RWPE2 (cell line): ENCODE measurements at places on chromosomes 6 and 20.

- H3K36me3 ChIP-seq: no peaks in the 10 kb centered on the region
- no peak for DNase-seq
- H3K4me3 ChIP-seq: no peak overlapping the region
- no peak overlapping the region for H3K27ac ChIP-seq
These were observed 49.1 kb downstream of the UTRN start for GRCh38 chr6:144334150-144334708.

- H3K27me3 ChIP-seq: no peaks in the 10 kb centered on the region
- no peak for DNase-seq
- H3K36me3 ChIP-seq: no peaks in the 10 kb centered on the region
- H3K4me1 ChIP-seq: no peaks in the 10 kb centered on the region
These were observed 863.1 kb downstream of the MAFB start for GRCh38 chr20:39825950-39826349.

DNA sequence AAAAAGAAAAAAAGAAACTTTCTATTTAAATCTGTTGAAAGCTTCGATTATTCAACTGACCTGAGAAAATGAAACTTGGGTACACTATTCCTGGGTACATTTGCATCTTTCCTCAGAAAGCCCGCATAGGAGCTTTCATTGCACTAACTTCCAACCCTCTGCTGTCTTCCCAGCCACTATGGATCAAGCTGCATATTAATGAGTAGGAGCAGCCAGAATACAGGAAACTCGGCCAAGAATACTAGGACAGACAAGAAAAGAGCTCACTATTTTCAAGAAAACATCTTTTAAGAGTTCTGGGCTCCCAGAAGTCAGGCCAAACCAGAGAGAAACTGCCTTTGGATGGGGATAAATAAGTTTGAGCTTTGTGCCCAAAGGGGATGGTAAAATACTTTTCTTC is 135.0 kb upstream of the CCDC28A start:
- DNase-seq: no peak
- H3K4me3 ChIP-seq: no peak overlapping the region
- no peaks in the 10 kb centered on the region for H3K27me3 ChIP-seq
- no peak overlapping the region for H3K27ac ChIP-seq
- no peaks in the 10 kb centered on the region for H3K36me3 ChIP-seq

DNA sequence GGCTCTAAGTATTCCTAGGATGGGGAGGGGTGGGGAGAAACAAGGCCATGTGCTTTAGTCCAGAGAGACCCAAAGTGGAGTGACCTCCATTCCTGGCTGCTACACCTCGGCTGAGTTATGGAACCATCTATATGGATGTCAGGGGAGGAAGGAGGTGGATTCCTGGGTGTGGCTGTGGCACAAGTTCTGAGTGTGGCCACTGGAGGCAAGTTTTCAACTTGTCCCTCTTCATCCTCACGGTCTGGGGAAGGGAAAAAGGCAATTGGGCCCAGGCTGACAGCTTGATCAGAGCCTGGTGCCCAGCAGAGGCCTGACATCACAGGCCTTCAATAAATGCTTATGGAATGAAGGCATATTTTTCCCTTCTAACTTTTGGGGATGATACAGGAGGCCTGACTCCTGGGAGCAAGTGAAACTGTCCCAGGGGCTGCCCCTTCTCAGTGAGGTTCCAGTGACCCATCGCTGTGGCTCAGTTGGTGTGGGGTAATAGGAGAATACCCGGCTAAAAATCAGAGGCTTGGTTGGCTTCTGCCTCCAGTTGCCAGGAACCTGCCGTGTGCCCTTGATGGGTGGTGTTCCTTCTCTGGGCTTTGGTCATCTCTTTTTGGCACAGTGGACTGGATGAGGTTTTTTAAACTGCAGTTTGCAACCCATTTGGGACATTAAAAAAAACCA is 1.8 kb upstream of the ITPR3 start:
- peak overlapping the region; percentile 96 for H3K27ac ChIP-seq
- DNase-seq: no peak
- peaks cover 13% of the 10 kb centered on the region for H3K4me1 ChIP-seq
- no peaks in the 10 kb centered on the region for H3K27me3 ChIP-seq
- H3K4me3 ChIP-seq: no peak overlapping the region

DNA sequence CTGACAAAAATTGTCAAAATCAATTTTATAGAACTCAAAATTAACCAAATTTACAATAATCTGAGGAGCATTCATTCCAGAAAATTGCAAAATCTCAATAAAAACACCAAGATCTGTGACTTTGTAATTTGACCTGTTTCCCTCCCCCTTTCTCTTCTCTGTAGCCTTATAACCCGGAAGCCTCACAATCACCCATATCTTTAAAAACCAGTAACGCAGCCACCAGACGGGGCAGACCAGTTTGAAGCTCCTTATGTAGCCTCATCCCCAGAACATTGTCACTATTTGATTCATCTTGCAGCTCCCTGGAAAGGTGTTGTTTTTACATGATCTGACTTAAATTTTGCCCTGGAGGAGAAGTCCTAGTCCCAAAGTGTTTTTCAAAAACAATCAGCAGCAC is 27.5 kb upstream of the TGM6 start:
- no peak overlapping the region for H3K27ac ChIP-seq
- no peak overlapping the region for H3K4me3 ChIP-seq
- H3K27me3 ChIP-seq: no peaks in the 10 kb centered on the region
- no peak for DNase-seq
- no peaks in the 10 kb centered on the region for H3K36me3 ChIP-seq

GRCh38 chr6:144586986-144587385 is 301.9 kb downstream of the UTRN start:
- DNase-seq: no peak
- no peaks in the 10 kb centered on the region for H3K36me3 ChIP-seq
- H3K27me3 ChIP-seq: no peaks in the 10 kb centered on the region
- no peaks in the 10 kb centered on the region for H3K4me1 ChIP-seq
- no peak overlapping the region for H3K4me3 ChIP-seq

GRCh38 chr6:136427378-136427717 is 122.9 kb downstream of the MAP7 start:
- H3K27ac ChIP-seq: no peak overlapping the region
- no peaks in the 10 kb centered on the region for H3K36me3 ChIP-seq
- DNase-seq: no peak
- H3K4me3 ChIP-seq: no peak overlapping the region
- H3K4me1 ChIP-seq: no peaks in the 10 kb centered on the region
- no peaks in the 10 kb centered on the region for H3K27me3 ChIP-seq

DNA sequence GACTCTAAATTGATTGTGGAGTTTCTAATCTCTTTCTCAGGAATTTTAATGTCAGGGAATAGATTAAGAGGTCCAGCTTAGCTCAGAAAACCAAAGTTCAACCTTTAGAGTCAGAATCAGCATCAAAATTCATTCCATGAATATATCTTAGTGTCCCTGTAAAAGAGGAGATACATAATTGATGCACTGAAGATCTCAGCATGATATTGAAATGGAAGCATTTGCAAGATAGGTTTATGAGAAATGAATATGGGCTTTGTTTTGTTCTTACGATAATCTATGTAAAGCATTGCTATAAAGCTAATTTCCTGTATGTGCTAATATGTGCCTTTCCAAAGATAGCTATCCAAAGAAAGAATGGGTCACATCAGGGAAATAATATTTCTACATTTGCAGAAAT is 404.5 kb upstream of the HSF2 start:
- no peaks in the 10 kb centered on the region for H3K36me3 ChIP-seq
- H3K4me3 ChIP-seq: no peak overlapping the region
- DNase-seq: no peak
- H3K27ac ChIP-seq: no peak overlapping the region
- H3K4me1 ChIP-seq: no peaks in the 10 kb centered on the region

DNA sequence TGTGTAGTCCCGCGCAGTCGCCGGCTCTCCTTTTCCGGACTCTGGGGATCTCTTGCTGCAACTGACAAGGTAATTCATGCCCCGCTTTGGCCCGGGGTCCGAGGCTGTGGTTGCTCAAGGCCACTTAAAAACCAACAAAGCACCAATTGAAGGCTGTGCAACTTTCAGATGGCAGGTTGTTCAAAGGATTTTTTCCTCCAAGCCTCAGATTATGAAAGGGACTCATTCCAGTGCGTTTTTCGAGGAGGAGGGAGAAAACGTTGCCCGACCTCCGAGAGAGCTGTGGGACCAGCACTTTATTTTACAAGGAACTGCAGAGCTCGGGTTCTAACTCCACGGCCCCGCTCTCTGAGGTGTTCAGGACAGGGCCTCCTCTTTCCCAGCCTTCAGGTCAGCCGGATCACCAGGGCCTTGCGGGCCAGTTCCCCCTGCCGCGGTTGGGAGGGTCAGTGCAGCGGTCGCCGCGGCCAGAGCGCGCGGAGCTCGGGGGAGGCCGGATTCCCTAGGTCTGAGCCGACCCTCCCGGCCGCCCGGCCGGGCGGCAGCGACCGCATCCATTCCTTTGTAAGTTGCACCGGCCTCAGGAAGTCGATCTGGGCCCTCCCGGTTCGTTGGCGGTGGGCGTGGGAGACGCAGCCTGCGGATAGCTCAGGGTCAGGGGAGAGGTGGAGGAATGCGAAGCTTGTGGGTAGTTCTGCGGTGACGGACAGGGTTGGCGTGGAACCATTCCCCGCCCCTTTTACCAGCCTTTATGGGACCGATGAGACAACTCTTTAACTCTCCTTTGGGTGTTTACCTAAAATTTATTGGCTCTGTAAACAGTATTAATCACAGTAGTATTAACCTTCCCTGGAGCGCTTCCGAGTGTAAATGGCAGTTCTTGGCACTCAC is 1.6 kb downstream of the UTRN start:
- peak; percentile 86 for DNase-seq
- H3K36me3 ChIP-seq: peaks cover 16% of the 10 kb centered on the region
- H3K4me1 ChIP-seq: peaks cover 4% of the 10 kb centered on the region
- no peaks in the 10 kb centered on the region for H3K27me3 ChIP-seq
- H3K4me3 ChIP-seq: peak overlapping the region; percentile 74
- peak overlapping the region; percentile 86 for H3K27ac ChIP-seq

GRCh38 chr6:138953451-138953850 is 34.6 kb downstream of the REPS1 start:
- H3K27me3 ChIP-seq: no peaks in the 10 kb centered on the region
- H3K4me1 ChIP-seq: peaks cover 15% of the 10 kb centered on the region
- peak overlapping the region; percentile 8 for H3K27ac ChIP-seq
- H3K36me3 ChIP-seq: no peaks in the 10 kb centered on the region
- no peak for DNase-seq

GRCh38 chr6:150981095-150981494 is 115.6 kb downstream of the MTHFD1L start:
- H3K4me3 ChIP-seq: no peak overlapping the region
- no peak for DNase-seq
- no peaks in the 10 kb centered on the region for H3K27me3 ChIP-seq
- H3K27ac ChIP-seq: no peak overlapping the region

- H3K4me1 ChIP-seq: peaks cover 24% of the 10 kb centered on the region
- H3K4me3 ChIP-seq: no peak overlapping the region
- no peaks in the 10 kb centered on the region for H3K36me3 ChIP-seq
- H3K27ac ChIP-seq: peak overlapping the region; percentile 62
- peak; percentile 95 for DNase-seq
These were observed 2.4 kb upstream of the PPP1R3G start for GRCh38 chr6:5082487-5083306.

DNA sequence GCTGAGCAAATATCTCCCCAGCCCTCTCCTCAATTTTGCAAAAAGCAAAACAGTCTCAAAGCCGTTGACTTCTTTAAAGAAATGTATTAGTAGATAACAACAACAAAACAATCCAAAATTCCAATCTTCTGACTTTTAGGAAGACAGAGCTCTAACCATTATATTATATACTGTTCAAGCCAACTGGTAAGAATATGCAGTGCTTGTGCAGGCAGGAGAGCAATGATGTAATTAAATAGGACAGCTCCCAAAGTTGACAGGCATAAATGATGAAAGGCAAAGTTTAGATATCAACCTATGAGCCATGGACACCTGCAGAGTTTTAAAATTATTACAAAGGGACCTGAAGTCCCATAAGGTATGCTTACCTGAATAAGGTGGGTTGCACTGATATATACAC is 16.6 kb upstream of the CEP85L start:
- no peaks in the 10 kb centered on the region for H3K36me3 ChIP-seq
- H3K27me3 ChIP-seq: no peaks in the 10 kb centered on the region
- DNase-seq: no peak
- H3K4me1 ChIP-seq: no peaks in the 10 kb centered on the region
- H3K27ac ChIP-seq: no peak overlapping the region

DNA sequence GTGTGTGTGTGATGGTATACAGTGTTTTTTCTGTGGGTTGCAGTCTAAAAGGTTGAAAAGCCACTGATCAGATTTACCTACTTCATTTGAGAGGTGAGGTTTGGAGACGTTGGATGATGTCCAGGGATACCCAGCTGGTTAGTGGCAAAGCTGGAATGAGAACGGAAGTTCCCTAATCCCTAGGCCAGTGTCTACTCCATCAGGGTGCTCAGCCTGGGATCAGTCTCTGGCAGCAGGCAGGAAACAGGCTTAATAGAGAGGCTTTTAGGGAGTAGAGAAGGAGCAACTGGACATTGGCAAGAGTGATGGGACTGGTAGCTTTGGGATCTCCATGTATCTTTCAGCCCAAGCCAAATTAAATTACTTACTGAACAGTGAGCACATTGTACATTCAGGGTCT is 80.7 kb downstream of the C6orf52 start:
- no peak for DNase-seq
- no peaks in the 10 kb centered on the region for H3K4me1 ChIP-seq
- H3K4me3 ChIP-seq: no peak overlapping the region
- no peaks in the 10 kb centered on the region for H3K27me3 ChIP-seq
- no peak overlapping the region for H3K27ac ChIP-seq

DNA sequence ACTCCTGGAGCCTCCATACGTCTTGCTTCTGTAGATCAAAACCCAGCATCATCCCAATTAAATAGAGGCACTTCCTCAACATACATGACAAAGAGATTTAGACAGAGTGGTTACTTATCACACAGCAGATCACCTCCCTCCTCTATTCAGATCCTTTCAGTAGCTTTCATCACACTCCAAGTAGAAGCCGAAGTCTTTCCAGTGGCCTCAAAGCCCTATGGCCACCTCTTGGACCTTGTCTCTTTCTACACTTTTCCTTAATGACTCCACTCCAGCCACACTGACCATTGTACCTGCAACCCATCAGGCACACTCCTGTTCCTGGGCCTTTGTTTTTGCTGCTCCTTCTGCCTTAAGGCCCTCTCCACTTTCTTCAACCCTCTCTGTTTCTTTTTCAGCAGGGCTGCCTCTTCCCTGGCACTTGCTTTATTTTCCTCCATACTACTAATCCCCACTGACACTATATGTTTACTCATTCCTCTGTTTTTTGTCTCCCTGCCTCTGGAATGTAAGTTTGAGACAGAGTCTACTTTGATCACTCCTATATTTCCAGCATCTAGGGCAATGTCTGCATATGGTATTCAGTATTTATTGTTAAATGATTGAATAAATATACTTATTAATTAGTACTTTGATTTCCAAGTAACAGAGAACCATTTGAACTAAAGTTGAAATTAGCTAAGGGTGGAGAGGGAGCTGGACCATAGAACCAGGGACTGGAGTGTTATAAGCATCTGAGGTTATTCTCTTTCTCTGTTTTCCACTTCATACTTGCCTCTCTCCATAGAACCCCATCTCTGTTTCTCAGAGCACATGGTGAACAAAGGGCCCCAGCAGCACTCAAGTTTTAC is 43.4 kb upstream of the TRAM2 start:
- H3K36me3 ChIP-seq: no peaks in the 10 kb centered on the region
- DNase-seq: no peak
- H3K4me1 ChIP-seq: no peaks in the 10 kb centered on the region
- H3K27me3 ChIP-seq: no peaks in the 10 kb centered on the region
- H3K27ac ChIP-seq: no peak overlapping the region

- peaks cover 5% of the 10 kb centered on the region for H3K4me1 ChIP-seq
- no peaks in the 10 kb centered on the region for H3K36me3 ChIP-seq
- no peaks in the 10 kb centered on the region for H3K27me3 ChIP-seq
- no peak overlapping the region for H3K4me3 ChIP-seq
- H3K27ac ChIP-seq: no peak overlapping the region
- DNase-seq: no peak
These were observed 108.4 kb downstream of the ARID1B start for GRCh38 chr6:156885562-156885961.
